ENCODE measurements at places on chromosomes 5 and 9.

DNA sequence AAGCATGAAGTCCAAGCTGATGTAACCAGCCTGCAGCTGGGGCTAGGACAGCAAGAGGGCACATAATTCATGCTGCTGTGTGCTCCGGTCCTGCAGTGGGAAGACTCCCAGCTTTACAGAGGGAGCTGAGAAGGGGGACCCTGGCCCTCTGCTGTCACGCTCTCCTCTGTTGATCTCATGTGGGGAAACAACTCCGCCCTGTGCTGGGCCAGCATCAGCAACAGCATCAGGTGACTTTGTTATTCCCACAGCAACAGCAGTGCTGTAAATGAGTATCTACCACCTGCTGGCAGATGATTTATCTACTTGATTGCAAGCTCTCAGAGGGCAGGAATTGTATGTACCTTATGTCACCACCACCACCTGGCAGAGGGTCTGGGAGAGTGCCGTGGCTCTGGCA, 176.2 kb downstream of the COL23A1 start:
- no peak for DNase-seq

DNA sequence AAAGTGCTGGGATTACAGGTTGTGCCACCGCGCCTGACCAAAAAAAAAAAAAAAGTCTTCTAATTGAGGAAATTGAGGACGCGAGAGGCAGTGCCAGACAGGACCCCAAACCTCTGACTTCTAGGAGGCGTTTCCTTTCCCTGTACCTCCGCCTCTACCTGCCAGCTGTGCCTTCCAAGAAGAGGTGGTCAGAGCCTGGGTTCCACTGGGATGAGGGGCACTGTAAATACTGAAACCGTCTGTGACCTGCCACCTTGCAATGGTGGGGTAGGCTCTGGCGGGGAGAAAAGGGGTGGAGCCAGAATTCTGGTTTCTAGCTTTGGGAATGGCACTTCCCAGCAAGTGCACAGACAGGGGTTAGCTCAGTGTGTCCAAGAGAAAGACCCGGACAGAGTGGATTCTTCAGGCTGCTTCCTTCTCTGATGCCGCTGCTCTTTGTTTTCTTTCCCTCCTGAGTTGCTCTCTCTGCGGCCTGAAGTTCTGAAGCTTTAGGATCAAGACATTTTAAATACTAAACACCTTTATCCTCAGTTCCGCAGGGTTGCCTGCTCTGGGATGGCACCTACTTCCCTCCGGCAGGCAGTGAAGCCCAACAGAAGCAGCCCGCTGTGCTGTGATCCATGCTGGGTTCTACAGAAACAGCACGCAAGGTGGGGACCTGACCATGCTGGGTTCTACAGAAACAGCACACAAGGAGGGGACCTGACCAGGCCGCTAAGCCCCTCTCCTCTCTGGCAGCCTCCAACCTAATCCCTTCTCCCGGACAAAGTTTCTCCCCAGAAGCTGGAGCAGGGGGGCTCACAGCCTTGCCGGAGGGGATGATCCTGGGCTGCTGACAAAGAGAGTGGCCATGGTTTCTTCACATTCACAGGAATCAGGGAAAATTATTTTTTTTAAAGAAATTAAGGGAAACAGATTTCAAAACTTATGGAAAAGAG, 65.2 kb downstream of the OTULIN start:
- DNase-seq = no peak

DNA sequence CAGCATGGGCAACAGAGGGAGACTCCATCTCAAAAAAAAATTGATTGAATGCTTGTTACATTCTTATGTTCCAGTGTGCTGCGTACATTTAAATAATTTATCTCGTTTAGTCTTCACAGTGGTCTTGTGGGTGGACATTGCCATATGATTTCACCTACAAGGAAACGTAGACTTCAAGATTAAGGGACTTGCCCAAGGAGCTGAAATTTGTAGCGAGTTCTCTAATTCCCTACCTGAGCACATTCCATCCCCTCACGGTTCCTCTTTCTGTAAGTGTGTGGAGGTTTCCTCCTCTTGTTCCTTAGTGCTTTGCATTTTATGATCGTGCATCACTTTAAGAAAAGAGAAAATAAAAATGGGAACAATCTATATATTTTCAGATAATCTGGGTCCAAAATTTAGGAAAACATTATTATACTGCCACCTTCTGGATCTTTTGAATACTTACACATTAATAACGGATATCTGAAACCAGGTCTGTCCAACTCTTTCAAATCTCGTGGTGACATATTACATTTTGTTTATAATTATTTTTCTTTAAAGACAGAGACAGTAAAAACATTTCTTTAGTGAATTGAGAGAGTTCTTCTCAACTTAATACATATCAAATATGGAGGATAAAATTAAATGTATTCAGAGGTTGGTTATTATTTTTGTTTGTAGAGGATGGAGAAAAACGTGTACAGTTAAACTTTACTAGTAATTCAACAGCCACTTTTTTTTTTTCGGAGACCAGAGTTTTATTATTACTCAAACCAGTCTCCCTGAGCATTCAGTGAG, 29.9 kb upstream of the C7 start:
- no peak for DNase-seq

- no peak for DNase-seq
These were observed 77.0 kb downstream of the C5orf15 start for GRCh38 chr5:133891390-133891789.

- DNase-seq = no peak
These were observed 63.1 kb downstream of the HSPA4 start for GRCh38 chr5:133114933-133115310.
